ENCODE measurements at places on chromosomes 4 and X. TPM values are rescaled to one million over a fixed set of nuclear protein-coding genes. Genes with fewer than 3 reads are reported as not detected.

- no peak for DNase-seq
Observed at GRCh38 chr4:76214177-76214675, 602 bp upstream of the SCARB2 start.

DNA sequence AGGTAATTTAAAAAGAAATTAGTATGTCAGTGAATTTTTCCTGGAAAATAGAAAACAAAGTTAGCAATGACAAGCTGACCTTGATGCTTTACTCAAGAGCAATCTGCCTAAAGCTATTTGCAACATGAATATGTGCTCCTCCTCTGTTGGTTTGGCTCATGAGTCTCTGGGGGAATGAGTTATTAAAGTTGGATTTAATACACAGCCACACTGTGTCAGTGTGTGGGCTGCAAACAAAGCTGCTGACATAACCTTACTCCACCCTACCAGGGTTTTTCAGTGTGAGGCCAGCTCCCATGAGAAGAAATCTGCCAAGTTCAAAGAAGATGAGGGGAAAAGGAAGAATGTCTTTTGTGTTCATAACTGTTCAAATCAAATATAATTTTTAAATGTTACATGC is 280.5 kb downstream of the TLL1 start:
- no peak for DNase-seq

- no peak for DNase-seq
Observed at GRCh38 chr4:121370729-121371325, 10.0 kb downstream of the QRFPR start.

DNA sequence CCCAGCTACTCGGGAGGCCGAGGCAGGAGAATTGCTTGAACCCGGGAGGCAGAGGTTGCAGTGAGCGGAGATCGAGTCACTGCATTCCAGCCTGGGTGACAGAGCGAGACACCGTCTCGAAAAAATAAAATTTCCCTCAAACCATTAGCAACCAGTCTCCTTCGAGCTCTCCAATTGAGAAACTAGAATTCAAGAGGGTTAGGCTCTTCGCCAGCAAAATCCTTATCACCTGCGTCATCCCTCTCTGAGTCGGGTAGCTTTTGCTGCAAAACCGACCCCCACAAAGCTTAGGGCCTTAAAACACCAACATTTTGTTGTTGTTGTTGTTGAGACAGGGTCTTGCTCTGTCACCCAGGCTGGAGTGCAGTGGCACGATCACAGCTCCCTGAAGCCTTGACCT is 75.1 kb upstream of the DDX3X start:
- no peak for DNase-seq

DNA sequence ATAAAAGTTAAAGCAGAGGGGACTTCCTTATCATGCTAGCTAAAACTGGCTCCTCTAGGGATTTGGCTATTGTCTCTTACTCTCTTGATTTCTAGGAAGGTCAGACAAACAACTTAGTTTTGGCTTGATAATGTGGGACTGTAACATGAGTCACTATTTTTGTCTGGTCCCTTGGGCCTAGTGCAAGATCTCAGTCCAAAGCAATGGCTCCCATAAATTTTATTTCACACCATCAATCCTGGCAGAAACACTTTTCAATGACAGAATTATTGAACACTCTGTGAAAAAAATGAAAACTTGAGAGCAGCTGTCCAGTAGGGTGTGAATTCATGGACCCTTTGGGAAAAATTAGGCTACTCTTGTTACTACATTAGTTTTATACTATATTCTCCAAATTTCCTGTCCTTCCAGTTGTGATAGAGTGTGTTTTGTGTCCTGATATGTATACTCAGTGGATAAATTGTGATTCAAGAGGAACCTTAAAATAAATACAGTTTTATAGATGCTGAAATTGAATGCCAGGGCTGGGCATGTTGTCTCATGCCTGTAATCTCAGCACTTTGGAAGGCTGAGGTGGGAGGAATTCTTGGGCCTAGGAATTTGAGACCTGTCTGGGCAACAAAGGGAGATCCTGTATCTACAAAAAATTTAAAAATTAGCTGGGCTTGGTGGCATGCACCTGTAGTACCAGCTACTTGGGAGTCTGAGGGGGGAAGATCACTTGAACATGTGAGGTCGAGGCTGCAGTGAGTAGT is 10.8 kb upstream of the SNCA start:
- no peak for DNase-seq

DNA sequence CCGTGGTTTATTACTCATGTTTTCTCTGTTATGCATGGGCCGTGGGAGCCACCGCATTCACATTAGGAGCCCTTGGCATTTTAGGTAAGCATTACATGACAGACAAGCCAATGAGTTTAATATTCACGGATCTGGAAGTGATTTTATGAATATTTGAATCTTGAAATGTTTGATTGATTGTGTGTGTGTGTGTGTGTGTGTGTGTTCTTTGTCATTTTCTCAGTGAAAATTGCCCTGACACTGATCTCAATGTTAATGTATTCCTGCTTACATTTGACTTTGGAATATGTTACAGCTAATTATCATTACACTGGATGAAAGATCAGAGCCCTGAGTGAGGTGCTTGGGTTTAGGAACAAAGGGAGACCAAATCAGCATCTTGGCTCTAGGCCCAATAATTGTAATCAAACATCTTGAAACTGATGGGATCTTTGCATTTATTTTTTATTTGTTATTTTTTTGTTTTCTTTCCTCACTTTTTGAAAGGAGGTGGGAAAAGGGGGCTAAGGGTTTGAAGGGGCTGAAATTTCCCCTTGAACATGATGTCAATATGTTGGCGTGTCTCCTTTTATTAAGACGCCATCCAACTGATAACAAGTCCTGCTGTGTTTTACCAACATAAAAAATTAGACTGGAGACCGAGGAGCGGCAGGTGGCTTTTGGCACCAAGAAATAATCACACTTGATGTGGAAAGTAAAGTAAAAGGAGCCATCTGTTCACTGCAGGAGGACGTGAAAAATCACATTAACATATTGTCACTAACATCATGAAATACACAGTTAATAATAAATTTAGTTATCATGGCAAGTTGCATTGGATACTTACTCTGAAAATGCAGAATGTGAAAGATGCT is 5.2 kb upstream of the GK2 start:
- DNase-seq: no peak

- DNase-seq: no peak
Observed at GRCh38 chr4:46081248-46081647, 42.6 kb downstream of the GABRG1 start.

DNA sequence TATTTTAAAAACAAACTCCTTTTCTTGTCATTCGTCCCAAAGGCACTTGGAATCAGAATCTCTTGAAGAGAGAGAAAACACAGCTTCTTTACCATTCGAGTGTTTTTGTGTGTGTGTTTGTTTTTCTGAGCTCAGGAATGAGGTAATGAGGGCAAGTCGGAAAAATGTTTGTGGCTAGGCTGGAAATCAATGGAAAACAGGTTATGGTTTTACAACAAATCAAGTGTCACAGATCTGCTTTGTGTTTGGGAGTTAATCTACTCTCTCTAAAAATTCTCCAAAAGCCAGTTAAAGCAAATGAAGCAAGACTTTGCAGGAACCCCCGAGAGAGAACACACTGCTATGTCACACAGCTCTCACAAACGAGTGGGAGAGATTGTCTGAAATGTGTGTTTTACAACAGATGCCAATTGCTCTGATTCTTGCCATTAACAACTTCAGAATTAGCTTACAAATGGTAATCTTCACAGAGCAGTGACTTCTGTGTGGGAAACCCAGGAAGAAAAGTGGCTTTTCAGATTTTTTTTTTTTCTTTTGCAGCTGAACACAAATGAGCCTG is 264.1 kb downstream of the CBLL2 start:
- no peak for DNase-seq

DNA sequence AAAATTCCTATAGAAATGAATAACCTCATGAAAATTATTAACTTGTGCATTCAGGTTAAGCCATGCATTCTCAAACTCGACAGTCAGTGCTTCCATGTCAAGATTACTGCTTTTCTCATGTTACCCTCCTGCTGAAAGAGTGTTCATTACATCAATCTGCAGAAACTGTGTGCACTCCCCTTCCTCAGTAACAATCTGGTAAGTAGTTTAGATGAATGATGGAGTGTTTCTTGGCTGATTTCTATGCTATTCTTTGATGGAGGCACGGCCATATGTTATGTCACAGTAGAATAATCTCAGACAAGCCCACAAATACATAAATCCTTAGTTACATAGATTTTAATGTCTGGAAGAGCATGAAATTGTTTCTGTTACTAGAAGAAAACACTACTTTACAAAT is 193.3 kb upstream of the FAM47A start:
- no peak for DNase-seq

DNA sequence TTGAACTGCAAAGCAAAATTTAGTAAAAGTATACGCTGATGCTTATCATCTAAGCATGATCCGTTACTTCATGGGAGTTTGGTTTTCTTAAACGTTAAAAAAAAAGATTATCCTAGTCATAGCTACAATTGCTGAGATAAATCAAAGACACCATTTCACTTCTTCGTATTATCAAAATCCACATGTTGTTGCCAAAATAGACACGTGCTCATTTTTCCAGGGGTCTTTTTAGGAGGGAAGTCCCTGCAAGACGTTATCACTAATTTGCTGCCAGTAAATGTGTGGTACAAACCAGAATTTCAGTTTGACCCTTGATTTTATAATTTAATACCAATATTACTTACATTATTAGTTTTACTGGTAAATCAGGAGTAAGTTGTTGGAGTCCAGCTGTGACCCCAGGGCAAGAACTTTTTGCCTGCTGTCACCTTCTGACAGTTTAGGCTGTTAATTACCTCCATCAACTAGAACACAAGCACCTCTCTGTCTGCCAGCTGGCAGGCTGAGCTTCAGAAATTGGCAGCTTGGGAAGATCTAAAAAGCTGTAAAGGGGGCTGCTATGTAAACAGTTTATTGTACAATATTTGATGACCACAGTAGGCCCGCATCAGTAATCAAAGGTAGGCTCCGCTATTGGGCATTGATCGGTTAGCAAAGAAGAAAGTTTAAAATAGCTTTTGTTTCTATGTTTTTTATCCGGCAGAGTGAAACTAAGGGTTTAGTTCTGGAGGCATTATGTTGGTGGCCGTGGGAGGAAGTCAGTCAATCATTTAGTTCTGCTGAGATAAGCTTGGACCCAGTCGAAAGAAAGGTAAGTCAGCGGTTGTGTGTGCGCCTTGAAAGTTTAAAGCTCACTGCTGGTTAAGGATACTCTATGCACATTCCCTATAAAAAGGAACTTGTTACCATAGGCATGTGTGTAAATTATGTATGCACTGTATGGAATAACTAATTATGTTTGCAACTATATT is 196.4 kb downstream of the FBXO8 start:
- DNase-seq: no peak

DNA sequence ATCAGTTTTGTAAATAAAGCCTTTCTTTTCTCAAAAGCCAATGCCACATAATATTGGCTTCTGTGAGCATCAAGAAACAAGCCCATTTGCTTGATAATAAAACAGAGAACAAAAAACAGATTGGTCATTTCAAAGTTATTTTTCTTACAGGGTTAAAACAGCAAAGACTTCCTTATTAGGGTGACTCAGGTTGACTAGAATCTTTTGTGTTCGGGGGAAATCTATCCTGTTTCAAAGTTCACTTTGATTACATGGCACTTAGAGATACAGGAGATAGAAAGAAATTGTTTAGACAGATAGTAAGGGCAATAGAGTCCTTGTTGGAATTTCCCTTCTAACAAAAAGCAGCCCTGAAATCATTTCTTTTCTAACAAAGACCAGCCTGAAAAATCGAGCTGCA is 170.0 kb upstream of the GLRA2 start:
- no peak for DNase-seq

GRCh38 chrX:108285356-108285755 is 152.9 kb downstream of the COL4A6 start:
- DNase-seq: no peak

- DNase-seq: no peak
Observed at GRCh38 chr4:54274795-54275665, 45.9 kb downstream of the PDGFRA start.

- no peak for DNase-seq
Observed at GRCh38 chrX:68428431-68428830, 4.9 kb downstream of the OPHN1 start.

DNA sequence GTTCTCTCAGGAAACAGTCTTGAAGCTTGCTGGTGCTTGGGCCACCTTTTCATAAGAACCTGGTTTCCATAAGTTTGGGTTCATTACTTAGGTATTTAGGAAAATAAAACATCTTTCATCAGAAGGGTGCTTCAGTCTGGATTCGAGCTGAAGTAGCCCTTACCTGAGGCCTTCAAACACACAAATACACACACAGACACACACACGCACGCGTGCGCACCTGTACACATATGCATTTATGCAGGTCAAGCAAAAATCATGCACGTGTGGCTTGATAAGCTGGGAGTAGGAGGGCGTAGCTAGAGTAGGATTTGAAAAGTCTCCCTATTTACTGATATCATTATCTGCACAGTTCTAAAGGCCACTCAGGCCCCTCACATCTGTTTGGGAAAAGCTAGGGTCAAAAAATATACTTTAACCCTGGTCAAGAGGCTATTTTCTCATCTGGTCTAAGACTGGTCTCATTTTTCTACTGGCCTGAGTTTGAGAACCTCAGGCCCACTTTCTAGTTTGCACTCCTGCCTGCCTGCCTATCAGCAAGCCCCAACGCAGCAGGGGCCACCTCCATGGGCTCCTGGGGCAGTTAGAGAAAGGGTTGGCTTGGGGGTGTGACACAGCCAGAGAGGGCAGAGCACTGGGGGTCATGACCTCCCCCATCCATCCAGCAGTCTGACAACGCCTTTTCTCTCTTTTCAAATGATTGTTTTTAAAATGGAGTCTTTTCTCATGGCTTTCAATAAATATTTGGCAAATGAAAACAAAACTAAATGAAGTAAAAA is 64.3 kb downstream of the RASL11B start:
- no peak for DNase-seq

- no peak for DNase-seq
Observed at GRCh38 chr4:89298155-89298554, 9.4 kb downstream of the GPRIN3 start.

DNA sequence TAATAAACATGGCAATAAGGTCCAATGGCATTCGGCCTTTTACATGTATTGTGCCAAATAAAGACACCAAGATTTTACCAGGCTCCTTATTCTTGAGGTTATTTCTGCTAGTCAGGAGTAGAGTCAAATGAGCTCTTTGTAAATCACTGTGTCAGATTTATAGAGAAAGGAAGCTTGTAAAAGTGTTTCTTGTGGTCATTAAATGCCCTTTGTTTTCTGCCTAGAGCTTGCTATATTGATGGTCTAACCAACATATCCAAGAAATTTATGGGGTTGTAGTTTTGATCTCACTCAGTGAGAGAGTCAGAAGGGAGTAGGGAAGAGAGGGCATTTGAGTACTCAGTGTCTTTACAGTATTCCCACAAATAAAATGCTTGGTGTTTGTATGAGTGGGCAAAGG is 86.2 kb upstream of the FRMPD4 start:
- DNase-seq: no peak

- DNase-seq: no peak
Observed at GRCh38 chrX:1185561-1185960, 26.9 kb downstream of the CRLF2 start.

- DNase-seq: no peak
Observed at GRCh38 chr4:76533314-76533713, 98.3 kb downstream of the SHROOM3 start.

- DNase-seq: no peak
Observed at GRCh38 chrX:65772842-65773241, 105.4 kb downstream of the MSN start.

The KLB gene
- not detected for total RNA-seq

The NSDHL gene
- total RNA-seq: 9.4 TPM

The ASB12 gene
- total RNA-seq: 0.38 TPM

The TMPRSS11A gene
- not detected for total RNA-seq

The DMRTC1 gene
- total RNA-seq: not detected

The MSL3 gene
- 25.5 TPM for total RNA-seq

The TMPRSS11E gene
- total RNA-seq: not detected

The NHSL2 gene
- 46.1 TPM for total RNA-seq

The KDR gene
- 15.1 TPM for total RNA-seq

The PRDM8 gene
- total RNA-seq: 4.8 TPM
